Umbilical cord (tissue), 2 donors: ENCODE measurements at places on chromosomes 6 and 20.

DNA sequence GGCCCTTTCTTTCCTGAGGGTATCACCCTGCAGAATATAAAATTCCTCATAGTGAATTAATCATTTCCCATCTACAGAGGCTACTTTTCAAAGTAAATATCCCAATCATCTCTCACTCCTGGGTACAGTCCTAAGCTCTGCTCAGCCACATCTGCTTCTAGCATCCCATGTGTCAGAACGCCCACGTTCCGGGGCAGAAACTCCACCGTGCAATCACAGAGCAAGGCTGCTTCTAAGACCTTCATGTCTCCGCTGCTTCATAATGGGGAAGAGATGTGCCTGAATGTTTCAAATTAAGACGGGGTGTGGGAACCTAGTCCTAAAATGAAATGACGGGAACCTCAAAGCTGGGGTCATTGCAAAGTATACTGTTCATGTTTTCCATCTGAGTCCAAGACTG lies 208.8 kb upstream of the GMDS start:
- DNase-seq, result no peak

GRCh38 chr20:57968120-57968519 lies 258.3 kb upstream of the PMEPA1 start:
- DNase-seq, result no peak

- DNase-seq, result peak; percentile 88
Measured at GRCh38 chr6:32968867-32969684, 682 bp downstream of the BRD2 start.

DNA sequence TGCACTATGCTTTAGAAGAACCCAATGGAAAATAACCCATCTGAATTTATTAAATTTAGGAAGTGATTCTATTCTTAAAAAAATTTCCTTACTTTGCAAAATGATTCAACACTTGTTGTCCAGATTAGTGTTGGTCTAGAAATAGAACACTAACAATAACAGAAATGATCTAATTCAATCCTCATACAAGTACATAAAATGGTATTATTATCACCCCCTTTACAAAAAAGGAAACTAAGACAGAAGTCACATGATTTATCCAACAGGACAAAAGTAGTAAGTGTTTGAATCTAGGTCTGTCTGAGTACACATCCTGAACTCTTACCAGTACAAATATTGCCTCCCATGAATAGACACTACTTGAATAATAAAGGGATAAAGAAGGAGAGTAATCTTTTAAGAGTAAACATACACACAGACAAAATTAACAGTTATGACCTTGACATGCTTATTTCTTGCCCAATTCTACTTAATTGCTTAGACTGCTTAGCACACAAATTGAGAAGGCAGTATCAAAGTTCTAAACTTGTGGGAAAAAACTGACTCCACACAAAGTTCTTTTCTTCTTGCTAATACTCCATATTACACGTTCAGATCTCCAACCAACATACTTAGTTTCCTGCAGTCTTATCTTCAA lies 195.4 kb upstream of the RUNX2 start:
- DNase-seq, result no peak

DNA sequence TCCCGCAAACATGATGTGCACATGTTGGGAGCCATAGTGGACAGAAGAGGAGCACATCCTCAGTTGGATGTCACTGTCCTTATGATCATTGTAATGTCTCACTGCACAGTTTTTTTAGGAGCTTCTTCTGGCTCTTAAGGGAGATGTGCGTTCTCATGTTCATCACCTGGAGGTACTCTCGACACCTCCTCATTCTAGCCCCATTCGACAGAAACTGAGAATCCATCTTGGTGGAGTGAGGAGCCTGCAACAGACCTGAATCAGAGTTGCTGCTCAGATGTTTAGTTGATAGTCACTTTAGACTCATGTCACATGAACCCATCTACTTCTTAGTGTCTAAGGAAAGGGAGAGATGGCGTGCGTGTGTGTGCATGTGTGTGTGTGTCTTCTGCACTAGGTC lies 2.3 kb upstream of the BMP6 start:
- DNase-seq, result no peak

DNA sequence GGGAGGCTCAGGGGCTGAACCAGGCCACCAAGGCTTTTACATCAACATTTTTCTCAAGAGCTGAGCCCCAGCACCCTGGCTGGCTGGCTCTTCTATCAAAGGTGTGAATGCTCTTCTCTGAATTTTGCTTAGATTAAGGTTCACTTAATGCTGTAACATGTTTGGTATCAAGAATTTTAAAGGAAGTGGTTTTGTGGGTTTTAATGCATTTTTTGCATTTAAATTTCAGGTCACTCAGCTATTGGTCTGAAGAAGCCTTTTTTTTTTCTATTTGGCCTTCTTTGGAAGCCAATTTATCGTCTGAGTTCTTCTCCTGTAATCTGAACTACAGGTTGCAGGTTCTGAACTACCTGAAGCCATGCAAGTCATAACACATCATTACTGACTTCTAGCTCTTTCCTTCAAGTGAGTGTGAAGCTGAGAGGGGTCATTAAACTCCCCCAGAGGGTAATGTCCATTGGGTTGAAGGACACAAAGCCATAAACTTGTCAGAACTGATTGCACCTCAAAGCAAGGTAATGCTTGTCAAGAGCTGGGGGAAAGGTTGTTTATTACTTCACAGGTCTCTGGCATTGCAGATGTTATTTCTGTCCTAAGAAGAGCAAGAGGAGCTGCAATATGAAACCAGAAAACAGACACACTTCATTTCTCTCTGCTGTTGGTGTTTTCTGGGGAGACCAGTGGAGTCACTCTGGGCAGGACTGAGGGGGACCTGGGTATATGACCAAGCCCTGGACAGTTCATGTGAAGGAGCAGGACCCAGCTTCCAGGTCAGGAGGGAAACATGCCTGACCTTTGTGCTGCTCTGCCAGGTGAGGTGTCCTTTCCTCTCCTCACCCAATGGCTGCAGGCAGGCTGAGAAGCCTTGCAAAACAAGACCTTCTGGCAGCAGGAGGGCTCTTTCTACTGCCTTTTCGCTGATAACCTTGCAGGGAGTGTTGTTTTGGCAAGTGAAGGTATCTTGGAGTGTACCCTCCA lies 26.1 kb upstream of the NEDD9 start:
- DNase-seq, result no peak

GRCh38 chr20:34579191-34579978 lies 20.9 kb downstream of the MAP1LC3A start:
- peak; percentile 78 for DNase-seq

GRCh38 chr6:35318196-35319171 lies 20.9 kb downstream of the DEF6 start:
- DNase-seq, result peak; percentile 75

- no peak for DNase-seq
Measured at GRCh38 chr20:61135266-61135665, 116.8 kb upstream of the CDH4 start.

DNA sequence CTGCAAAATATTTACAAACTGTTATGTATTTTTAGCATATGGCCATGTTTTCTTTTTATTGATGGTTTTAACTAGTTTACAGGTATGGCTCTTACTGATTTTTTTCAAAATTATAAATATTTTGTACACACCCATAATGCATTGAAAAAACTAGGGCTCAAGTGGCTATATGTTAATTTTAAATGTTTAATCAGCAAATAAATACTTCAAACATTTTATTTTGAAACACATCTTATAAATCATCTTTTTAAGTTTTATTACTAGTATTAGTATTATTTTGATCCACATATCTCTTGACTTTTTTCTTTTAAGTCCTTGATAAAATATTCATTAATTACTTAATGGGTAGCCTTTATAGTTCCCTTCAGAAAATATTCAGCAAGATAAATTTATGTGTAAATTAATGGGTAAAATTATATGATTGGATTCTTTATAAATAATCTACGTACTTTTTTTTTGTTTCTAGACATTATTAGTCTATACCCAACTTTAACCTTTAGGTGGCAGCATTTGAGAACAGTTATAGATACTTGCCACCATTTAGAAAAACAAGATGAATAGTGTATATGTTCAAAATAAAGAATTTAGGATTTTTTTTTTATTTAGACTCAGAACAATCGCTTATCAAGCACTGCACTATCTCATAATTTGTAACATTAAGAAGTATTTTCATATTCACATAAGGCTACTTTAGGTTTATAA lies 241.9 kb downstream of the ADGRB3 start:
- peak; percentile 2 for DNase-seq

- DNase-seq, result no peak
Measured at GRCh38 chr6:166940643-166941068, 15.7 kb downstream of the RNASET2 start.

DNA sequence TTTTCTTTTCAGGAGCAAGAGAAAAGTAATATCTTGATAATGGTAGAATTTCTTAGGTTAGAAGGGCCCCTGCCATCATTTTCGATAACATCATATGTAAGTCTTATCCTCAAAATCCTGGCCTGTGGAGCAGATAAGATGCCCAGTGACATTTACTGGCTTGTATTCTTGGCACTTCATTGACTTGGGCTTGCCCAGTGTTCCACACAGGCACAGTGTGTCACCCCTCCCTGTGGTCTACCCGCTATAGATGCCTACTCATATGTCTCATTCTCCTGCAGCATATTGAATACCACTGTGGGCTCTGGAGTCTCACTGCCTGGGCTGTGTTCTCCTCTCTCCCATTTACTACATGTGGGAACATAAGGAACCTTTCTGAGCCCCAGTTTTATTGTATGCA lies 105.0 kb downstream of the GRM1 start:
- DNase-seq, result no peak
